ENCODE measurements at places on chromosomes 5 and 9.

DNA sequence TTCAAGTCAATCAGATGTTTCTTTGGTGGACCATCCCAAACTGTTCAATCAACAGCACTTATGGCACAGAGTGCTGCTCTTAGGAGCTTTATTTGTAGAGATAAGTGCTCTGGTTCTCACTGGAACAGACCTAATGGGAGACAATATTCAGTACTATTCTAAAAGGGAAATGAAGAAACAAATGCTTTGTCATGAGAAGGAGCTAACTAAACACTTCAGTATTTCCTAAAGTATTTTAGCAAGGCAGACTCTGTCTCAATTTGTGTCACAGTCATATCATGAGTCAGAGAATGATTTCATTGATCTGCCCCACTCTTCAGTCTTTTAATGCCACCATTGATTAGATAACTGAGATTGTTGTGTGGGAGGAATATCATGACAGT, 175.3 kb downstream of the SLF1 start:
- DNase-seq = no peak

- DNase-seq = no peak
Observed at GRCh38 chr5:132476876-132477781, 13.4 kb downstream of the IRF1 start.

DNA sequence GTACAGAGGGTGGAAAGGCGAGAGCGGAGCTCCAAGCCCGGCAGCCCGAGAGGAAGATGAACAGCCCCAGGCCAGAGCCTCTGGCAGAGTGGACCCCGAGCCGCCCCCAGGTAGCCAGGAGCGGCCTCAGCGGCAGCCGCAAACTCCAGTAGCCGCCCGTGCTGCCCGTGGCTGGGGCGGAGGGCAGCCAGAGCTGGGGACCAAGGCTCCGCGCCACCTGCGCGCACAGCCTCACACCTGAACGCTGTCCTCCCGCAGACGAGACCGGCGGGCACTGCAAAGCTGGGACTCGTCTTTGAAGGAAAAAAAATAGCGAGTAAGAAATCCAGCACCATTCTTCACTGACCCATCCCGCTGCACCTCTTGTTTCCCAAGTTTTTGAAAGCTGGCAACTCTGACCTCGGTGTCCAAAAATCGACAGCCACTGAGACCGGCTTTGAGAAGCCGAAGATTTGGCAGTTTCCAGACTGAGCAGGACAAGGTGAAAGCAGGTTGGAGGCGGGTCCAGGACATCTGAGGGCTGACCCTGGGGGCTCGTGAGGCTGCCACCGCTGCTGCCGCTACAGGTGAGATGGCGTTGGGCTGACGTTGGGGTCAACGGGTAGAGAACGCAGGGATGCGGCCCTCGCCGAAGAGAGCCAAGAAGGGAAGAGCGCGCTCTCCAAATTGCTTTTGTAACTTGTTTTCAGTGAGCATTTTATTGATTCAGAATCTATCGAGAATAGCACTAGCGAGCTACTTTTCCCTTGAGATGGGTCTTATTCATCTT, at the start of gene PTGER4:
TSS of gene PTGER4 (plus strand) at position 3 of the 769 bp plus-strand sequence. CDS start 1,079 bp downstream, outside the sequence.
- DNase-seq = no peak

DNA sequence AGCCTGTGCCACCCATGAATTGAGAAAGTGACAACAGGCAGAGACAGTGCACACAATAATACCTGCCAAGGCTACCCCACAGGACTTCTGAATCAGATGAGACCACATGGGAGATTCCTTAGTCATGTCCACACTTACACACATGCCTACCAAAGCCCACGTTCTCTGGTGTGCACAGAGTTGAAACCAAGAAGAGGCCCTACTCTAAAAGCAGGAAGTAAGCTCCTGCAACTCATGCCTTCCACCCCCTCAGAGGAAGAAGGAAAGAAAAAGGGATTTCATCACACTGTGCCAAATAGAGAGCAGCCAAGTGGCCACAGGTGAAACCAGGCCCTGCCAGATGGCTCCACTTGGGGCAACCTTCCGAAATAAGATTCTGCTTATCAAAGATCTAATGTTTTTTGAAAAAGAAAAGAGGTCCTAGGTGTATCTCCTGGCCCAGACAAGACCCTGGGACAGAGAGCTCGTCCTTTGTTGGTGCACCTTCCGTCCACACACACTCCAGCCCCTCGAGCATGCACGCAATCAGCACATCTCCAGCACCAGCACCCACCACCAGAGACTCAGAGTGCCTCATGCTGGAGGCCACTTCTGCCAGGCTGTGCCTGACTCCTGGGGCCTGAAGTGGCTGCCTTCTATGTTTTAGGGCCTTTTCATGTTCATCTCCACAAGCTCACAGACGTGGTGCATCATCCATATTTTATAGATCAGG, 114.6 kb upstream of the SPOCK1 start:
- no peak for DNase-seq

DNA sequence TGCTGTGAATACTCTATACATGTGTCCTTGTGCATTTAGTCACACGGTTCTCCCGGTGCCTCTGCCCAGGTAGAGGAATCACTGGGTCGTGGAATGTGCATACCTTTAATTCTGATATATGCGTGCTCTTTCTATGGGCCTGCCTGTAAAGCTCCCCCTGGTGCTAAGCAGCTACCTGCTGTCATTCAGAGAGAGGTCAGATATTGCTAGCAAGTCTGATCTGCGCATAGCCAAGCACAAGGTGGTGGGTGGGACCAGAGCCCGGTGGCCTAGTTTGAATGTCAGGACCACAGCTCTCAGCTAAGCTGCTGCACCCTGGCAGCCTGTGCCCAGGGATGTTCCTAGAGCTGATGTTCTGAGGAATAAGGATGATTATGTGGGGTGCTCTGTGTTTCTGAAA, 33.4 kb downstream of the TJP2 start:
- DNase-seq = no peak

- DNase-seq = no peak
Observed at GRCh38 chr5:89471541-89471940, 588.6 kb upstream of the MEF2C start.

DNA sequence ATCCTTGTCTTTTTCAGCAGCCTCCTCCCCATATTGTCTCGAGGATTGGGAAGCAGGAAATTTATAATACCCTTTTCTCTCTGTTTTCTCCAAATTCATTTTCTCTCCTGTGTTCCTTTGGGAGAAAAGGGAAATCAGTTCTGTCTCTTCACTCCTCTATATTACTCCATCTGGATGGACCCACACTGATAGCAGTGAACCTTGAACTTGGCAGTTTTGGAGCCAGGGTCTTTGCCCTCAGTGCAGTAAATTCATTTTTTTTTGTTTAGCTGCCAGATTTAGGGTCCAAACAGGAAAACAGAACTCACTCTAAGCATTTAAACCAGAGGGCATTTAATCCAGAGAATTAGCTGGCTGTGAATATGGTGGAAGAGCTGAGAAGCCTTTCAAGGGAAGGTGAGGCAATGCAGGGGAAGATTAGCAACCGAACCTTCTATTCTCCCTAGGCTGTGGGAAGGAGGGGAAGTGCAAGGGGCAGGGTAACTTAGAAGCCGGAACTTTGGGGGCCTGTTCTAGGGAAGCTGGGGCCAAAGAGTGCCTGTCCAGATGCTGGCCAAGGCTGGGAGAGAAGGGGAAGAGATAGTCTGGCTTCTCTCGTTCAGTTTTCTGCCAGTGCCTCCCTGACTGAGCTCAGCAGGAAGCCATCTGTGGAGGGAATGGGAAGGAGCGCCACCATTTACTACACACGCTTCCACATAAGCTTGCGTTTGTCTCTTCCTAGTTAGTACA, 16.3 kb upstream of the NPR2 start:
- DNase-seq = peak; percentile 33

DNA sequence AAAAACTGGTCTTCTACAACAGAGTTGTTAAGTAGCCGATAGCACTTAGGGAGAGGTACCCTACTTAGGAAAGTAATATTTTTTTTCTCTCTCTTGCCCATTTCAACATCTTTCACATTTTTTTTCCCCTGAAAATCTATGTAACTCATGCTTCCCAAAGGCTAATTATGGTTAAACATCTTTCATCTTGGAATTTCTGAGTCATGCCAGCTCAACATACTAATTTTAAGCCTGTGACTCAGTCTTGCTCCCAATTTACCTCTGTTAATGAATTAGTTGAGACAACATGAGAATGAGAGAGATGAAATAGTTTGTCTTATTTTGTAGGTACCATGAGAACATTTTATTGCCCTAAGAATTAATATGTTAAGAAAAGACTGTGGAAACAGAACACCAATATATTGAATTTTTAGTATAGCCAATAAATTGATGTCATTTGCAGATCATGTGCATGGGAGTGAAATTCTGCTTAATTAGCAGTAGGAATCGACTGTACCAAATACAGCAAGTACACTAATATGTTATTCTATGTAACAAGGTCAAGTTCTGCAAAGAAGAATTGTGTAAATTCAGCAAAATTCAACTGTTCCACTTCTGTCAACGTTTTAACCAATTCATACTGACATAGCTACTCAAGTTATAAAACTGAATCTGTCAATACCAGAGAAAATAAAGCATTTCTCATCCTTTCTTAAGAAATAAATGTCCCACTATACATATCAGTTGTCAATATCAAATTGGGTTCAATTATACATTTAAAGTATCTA, 550.0 kb downstream of the PTPRD start:
- DNase-seq = peak; percentile 60

DNA sequence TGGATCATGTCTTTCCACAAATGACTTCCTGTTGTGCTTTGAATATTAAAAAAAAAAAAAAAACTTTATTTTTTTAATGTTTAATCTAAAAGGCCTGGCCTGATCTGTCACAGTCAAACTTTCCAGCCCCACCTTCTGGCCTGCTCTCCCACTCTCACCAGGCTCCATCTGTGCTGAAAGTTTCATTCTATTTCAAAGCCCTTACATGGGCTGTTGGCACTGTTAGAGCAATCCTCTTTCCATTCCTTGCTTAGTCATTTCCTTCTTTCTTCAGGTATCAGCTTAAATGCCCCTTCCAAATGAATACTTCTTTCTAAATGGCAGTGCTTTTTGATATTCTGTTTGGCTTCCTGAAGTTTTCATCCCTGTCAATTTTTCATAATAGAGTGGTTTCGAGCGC, 1104.8 kb upstream of the C9orf72 start:
- DNase-seq = peak; percentile 35

DNA sequence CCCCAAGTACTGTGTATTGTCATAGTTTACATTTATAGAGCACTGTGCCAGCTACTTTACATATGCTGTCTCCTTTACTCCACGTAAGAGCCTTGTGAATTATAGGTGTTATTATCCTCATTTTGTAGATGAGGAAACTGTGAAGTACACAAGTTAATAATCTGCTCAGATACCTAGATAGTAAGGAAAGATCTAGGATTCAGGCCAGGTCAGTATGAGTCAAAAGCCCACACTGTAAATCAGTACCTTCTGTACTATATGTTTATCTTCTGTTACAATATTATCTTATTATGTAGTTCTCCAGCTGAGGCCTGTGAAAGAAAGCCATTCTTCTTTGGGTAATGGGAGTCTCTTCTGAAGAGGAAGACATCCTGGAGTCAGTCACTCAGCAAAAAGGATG, 72.4 kb upstream of the TLX3 start:
- no peak for DNase-seq

DNA sequence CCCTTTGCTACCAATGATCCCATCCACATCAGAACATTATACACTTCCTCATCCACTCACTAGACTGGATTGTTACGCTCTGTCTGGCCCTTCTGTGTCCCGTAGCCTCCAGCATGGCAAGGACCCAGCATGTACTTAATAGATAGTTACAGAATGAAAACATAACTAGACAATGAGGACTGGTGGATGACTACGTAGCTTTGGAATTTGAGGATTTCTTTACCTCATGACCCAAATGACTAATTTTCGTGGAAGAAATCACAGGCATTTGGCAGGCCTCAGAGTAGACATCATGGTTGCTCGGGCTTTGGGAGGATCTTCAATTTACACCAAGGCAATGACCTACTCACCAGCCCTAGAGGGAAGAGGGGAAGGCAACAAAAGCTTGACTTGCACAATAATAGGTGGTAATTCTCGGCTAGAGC, 299.8 kb downstream of the TLE1 start:
- DNase-seq = peak; percentile 35

Data from NCI-H446 treated with DMSO at 0.1 percent for 48 hours (cell line).